ENCODE measurements at places on chromosomes 5 and 9. TPM values are rescaled to one million over a fixed set of nuclear protein-coding genes. Genes with fewer than 3 reads are reported as not detected.

DNA sequence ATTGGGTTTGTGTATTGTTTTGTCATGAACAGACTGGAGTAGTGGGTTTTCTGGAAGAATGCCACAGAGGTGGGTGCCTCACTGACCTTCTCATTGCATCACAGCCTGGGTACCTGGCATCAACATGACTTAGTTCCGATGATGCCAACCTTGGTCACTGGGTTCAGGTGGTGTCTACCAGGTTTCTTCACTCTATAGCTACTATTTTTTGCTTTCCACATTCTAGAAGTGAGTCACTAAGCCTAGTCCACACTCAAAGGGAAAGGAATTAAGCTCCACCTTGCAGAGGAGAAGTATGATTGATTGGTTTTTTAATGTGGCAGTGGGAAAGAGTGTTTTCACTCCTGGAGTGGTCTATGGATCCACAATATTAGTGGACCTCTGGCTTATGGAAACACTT, 391.9 kb downstream of the DMRT2 start:
- no peak for DNase-seq

GRCh38 chr5:67605730-67606585, 409.4 kb upstream of the CD180 start:
- no peak for DNase-seq

- no peak for DNase-seq
These were observed 39.5 kb upstream of the TNFSF15 start for GRCh38 chr9:114845373-114845772.

HNRNPA0 gene
- 28.3 TPM for total RNA-seq

KCNV2 gene
- not detected for total RNA-seq

DNA sequence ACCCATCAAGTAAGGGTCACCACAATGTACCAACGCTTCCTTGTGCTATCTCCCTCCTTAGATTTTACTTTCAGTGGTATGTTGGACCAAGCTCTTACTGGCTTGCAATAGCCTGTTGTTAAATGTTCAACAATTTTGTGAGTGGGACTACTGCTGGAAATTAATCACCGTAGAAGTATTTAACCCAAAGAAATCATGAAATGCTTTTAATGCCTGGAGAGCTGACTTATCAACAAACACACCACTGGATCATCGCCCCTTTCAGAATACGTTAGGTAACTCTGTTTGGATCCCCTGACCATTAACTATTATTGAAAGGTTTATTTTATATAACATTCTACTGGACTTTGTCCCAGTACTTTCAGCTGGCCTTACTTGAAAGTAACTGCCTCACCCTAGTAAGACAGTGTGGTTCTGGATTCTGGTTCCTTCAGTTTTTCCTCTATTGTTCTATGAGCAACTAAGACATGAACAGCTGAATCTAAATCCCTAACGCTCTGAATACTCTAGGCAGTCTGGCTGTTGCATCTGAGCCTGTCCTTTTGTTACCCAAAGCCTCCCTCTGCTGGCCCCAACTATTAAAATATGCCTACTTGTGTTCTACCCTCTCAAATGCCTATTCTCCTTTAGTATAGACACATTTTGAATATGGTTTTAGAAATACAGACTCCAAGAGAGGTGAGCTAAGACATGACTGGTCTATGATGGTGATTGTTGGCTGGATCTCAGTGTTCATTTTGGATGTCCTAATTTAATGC, 1203.4 kb upstream of the DMAC1 start:
- DNase-seq, result no peak

- DNase-seq, result no peak
These were observed 1.0 kb downstream of the FOCAD start for GRCh38 chr9:20684875-20685696.

DNA sequence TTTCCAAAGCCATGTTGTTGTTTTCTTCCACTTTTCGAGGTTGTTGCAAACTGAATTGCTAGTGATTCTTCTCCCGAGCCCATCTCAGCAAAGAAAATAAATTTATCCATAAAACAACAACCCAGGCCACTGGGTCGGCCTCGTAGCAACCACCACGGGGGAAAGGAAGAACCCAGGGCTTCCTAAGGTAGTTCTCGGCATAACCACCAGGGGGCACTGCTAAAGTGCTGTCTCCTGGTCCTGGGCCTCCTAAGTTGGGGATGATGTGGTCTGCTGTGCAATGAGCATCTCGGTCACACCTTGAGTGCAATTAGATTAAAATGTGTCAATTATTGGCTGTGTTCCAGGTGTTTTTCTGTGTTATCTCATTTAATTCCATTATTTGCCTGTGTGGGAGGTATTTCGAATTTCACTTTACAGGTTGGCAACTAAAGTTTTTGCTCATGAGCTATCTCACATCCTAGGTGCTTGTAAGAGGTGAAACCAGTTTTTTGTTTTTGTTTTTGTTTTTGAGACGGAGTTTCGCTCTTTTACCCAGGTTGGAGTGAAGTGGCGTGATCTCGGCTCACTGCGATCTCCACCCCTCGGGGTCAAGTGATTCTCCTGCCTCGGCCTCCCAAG, 102.8 kb upstream of the DAP start:
- DNase-seq, result peak; percentile 41

PDCD1LG2 gene
- total RNA-seq, result 2.4 TPM

FAM163B gene
- total RNA-seq, result 0.54 TPM

GRCh38 chr9:133008406-133008805, 22.4 kb upstream of the GTF3C5 start:
- DNase-seq, result no peak

DNA sequence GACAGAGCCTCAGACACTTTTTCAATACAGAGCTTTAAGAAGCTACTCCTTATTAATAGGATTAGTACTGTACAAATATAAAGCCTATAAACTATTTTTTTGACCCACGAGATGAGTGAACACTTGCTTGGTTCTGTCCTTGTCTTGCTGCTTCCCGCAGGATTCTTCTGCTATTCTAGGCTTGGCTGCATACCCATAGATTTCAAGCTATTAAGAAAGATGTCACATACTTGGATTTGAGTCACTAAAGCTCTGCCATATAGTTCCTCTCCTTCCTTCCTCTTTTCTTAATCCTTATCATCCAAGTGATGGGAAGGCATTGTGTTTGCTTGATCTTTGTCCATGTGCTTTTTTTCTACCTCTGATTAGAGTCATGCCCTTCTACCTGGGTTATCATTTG, 361.2 kb upstream of the TRPC7 start:
- no peak for DNase-seq

AQP3 gene
- total RNA-seq, result 135 TPM

GRCh38 chr5:143428738-143429420, 25.4 kb upstream of the NR3C1 start:
- no peak for DNase-seq

CARD6 gene
- total RNA-seq, result 17.9 TPM

GRCh38 chr5:138874771-138875551, at the start of gene LRRTM2:
TSS of gene LRRTM2 (minus strand) at chr5:138875335. CDS start at chr5:138874911, 424 bp downstream.
- DNase-seq, result no peak

GRCh38 chr9:95025213-95026147, 292.0 kb downstream of the FANCC start:
- peak; percentile 92 for DNase-seq

PRDM9 gene
- total RNA-seq, result not detected
